T-helper 1 cell (primary cell): ENCODE measurements at places on chromosomes 2 and 18.

GRCh38 chr2:72278046-72278445 is 130.4 kb upstream of the CYP26B1 start:
- no peak for DNase-seq

DNA sequence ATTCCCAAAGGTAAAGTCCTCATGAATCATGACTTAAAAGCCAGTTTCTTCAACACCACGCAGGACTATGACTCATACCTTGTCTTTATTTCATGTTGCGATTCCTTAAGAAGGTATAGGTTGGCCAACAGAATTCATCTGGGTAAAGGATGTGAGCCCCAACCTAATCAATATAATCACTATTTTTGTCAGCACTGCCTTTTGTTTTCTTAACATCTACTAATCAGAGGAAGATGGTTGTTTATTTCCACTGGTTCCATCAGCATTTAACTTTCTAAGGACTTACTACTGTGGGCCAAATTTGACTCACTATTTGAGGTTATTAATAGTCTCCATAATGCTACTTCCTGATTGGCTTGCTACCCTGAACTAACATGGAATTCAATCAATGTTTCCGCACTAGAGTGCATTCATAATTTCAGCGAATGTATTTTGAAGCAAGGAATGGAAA is 78.6 kb downstream of the SCG2 start:
- no peak for DNase-seq

GRCh38 chr18:79260023-79260422 is 135.7 kb upstream of the NFATC1 start:
- no peak for DNase-seq

GRCh38 chr2:120833127-120833675 is 97.5 kb downstream of the GLI2 start:
- no peak for DNase-seq

- no peak for DNase-seq
Observed at GRCh38 chr2:86232910-86233309, 33.7 kb downstream of the MRPL35 start.

- DNase-seq = no peak
Observed at GRCh38 chr2:206463685-206464084, 20.4 kb downstream of the ADAM23 start.

GRCh38 chr2:218074031-218074430 is 5.0 kb downstream of the RUFY4 start:
- DNase-seq = no peak

GRCh38 chr18:23968638-23969604 is 45.6 kb upstream of the TTC39C start:
- DNase-seq = no peak

GRCh38 chr2:163319006-163319405 is 416.8 kb downstream of the FIGN start:
- DNase-seq = no peak

GRCh38 chr2:11744631-11745394 is 1.6 kb upstream of the LPIN1 start:
- no peak for DNase-seq

- DNase-seq = no peak
Observed at GRCh38 chr2:101357376-101357775, 29.9 kb downstream of the CREG2 start.

GRCh38 chr18:35662293-35663062 is 80.9 kb downstream of the GALNT1 start:
- DNase-seq = no peak
